ENCODE measurements at places on chromosomes 2 and 18.
A peak's percentile ranks its signal among the peaks of the same experiment; 100 is the strongest.

GRCh38 chr2:6654279-6654678 is 211.4 kb downstream of the CMPK2 start:
- DNase-seq: no peak

GRCh38 chr2:170143045-170143717 is 34.8 kb upstream of the MYO3B start:
- DNase-seq: no peak

DNA sequence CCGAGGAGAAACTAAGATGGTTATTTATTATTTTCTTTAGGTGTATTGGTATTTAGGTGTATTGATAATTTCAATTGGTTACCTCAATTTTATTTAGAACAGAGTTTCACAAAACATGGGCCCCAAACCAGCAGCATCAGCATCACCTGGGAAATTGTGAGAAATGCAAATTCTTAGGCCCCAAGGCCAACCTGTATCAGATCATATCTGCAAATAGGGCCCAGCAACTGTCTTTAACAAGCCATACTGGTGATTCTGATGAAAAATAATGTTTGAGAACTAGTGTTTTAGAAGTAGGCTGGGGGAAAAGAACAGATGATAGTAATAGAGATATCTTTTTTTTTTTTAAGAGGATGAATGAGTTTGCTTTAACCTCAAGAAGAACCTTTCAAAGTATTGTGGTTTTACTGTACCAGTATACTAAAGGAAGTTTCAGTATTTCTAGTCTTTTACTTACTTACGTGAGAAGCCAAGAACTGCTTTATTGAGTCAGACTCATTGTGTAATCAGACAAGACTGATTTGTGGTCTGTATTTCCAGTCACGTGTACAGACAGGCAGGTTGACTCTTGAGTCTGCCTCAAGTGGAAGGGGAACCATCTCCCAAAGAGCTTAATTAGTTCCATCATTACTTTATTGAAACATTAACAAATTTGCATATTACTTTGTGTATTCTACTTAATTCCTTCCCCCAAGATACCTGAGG is 60.4 kb upstream of the GAREM1 start:
- no peak for DNase-seq

DNA sequence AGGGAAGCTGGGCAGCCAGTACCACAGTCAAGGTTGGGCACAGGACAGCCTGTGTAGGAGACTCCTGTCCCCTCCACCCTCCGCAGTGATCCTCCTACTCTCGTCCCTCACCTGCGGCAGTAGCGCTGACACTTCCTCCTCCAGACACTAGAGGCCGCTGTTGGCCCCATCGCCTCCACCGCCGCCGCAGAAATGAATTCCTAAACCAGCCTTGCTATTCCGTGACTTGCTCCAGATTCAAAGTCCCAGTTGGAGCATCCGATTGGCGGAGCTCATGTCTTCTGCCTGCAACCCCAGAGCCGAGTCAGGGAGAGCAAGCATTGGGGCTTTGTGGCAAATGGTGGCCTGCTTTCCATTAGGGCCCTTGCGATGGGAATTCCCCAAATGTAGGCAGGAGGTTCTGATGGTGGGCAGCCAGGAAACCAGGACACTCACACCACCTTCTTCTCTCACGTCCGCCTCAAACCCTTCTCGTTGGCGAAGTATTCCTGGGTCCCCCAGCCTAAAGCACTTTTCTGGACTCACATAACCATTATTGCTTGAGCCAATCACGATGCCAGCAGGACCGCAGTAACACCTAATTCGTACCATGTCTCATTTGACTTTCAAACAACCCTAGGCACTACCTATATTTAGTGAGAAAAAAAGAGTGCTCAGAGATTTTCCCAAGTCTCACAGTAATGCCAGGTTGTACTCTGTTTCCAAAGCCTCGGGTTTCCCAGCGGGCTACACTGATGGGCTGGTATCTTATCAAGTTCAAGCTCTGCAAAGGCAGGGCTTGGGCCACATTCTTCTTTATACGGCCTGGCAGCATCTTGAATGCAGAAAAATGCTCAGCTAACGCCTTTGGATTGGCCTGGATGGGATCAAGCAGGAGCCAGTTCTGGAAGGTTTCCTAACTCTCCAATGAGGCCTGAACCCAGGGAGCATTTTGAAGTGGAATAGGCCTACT is 1.2 kb upstream of the DNAJB2 start:
- peak; percentile 69 for DNase-seq

DNA sequence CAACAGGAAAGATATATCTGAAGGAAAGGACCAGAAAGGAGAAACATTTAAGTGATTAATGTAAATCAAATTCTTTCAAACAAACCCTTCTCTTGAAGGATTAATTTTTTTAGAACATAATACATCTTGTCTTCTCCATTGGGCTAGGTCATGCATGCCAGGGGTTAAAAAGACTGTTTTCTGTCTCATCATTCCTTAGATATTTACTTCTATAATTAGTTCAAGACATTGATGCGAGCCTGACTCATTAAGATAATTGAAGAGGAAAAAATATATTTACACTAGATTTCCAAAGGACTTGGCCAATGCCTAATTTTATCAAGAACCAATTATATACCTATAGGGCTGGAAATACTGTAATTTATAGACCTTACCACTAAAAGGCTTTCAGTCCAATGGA is 166.6 kb upstream of the SETBP1 start:
- no peak for DNase-seq

DNA sequence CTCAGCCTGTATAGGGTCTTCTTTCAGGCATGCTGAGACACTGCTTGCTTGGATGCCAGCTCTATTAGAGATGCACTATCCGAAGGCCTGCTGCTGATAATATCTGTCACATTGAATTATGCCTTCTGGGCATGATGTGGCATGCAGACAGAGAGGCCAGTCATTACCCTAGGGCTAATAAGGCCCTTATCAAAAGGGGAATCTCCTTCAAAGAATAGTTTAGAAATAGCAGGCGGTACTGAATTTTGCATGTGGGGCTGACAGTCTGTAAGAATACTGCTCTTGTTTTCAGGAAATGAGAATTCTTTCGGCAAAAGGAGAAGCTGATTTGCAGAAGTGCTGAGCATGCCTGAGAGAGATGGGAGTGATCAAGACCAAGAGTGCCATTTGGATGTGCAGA is 13.1 kb upstream of the LHCGR start:
- peak; percentile 12 for DNase-seq

DNA sequence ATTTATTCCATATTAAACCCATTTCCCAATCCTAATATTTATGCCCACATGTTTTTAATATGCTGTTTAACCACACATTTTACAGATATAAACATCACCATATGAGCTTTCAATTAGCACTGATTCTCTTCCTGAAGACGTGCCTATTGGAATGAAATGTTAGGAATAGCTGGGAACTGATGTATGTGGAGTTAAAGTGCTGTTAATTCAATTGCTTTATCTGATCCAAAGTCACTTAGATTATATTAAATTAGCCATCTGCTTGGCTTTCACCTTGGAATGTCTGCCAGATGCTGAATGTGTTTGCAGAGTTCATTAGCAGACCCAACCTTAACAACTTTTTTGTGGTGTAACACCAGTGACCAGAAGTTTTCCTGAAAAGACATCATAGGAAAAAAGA is 942.9 kb upstream of the KLHL29 start:
- no peak for DNase-seq

GRCh38 chr2:96594691-96595152 is 43.4 kb downstream of the KANSL3 start:
- no peak for DNase-seq

DNA sequence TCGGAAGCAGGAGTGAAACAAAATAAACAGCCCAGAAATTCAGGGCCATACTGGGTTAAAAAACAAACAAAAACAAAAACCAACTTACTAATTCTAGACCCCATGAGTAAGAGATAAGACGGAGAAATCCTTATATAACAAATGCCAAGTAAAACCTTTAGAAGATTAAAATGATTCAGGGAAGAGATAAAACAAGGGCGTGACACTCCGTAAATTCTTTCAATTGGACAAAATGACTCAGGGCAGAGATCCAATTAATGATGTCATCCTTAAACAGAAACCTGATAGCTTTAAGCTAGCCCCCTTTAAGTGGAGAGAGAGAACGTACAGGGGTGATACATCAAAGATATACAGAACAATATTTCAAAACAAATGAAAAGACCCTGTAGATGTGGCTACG is 317.4 kb downstream of the NBAS start:
- DNase-seq: no peak

DNA sequence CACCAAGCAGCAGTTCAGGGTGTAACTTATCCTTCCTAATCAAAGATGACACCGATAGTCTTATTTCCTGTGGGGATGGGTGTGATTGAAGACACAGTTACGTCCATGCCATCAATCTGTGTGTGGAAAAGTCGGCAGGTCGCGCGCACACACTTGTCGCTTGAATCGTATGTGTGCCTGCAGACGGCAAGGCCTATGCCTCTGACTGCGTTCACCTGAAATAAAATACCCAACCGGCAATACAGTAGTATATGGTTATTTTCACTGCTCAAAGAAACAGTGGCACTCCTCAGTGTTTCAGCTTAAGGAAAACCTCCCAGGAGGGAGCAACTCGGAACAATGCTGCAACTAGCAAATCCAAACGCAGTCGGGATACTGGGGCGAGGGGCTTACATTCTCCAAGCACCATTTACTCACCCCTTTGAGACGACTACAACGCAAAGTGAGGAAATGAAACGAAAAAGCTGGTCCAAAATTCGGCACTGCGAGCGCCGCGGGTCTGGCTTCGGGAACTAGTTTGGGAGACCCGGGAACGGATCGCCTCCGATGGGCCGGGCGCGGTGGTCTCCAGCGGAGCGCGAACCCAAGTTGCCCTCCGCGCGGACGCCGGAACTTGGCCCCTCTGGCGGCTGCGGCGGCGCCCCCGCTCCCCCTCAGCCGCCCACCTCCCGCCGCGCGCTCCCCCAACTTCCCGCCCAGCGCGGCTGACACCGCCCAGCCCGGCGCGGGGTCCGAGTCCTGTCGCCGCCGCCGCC is 675 bp downstream of the PRKD3 start:
- no peak for DNase-seq

DNA sequence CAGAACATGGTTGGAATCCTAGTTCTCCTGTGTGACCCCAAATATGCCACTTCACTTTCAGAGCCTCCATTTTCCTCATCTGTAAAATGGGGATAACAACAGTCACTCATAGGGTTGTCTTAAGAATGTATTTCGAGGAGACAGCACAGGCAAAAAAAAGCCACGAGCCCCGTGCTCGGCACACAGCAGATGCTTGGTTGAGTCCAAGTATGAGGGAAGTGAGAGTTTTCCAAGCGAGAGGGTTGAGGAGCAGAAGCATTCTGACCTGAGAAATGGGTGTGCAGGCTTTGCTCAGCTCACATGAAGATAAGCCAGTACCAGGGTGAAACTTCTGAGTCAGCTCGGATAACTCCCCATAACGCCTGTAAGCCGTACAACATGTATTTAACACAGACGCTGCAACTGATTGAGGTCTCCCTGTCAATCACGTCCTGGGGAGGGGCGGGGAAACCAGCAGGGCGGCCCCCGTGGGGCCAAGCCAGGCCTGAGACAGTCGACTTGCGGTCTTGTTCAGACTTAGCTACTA is 23.0 kb upstream of the ODC1 start:
- DNase-seq: no peak

- no peak for DNase-seq
Observed at GRCh38 chr2:130898553-130898952, 61.8 kb downstream of the ARHGEF4 start.

DNA sequence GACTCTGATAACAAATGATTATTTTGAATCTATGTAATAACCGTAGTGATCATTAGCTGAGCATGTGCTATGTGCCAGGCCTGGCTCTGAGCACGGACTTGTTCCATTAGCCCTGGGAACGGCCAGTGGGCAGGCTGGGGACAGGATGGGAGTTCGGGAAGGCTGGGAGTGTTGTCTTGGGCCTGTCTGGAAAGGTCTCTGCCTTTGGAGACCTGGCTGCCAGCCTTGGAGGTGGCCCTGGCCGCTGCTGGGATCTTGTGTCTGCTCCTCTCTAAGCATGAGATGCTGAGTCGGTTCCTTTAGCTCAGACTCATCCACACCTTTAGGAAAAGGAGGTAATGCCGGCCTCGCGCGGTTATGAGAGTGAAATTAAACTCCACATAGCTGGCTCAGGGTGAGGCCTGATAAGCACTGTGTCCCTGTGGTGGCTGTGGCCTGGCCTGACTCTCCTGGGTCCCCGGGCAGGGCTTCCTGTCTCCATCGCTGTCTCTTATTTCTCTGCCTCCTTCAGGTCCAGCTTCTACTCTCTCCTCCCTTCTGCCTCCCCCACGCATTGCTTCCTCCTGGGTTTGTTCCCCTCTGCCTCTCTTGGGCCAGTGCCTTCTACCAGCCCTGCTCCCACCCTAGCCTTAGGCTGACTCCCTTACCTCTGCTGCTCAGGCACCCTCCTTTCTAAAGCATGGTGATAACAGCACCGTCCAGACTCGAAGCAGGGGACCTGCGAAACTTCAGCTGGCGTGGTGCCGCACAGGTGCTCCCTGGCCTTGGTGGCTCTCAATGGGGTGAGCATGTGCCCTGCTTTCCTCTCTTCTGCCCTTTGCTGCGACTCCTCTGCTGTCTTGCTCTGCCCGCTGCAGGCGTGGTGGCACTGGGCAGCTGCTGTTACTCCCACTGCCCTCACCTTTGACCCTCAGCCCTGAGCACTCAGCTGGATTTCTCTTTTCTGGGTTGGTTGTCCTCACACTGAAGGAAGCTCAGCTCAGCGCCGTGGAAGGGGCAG is 41.8 kb downstream of the NCK2 start:
- no peak for DNase-seq

GRCh38 chr2:79977792-79978191 is 326.8 kb downstream of the LRRTM1 start:
- no peak for DNase-seq

DNA sequence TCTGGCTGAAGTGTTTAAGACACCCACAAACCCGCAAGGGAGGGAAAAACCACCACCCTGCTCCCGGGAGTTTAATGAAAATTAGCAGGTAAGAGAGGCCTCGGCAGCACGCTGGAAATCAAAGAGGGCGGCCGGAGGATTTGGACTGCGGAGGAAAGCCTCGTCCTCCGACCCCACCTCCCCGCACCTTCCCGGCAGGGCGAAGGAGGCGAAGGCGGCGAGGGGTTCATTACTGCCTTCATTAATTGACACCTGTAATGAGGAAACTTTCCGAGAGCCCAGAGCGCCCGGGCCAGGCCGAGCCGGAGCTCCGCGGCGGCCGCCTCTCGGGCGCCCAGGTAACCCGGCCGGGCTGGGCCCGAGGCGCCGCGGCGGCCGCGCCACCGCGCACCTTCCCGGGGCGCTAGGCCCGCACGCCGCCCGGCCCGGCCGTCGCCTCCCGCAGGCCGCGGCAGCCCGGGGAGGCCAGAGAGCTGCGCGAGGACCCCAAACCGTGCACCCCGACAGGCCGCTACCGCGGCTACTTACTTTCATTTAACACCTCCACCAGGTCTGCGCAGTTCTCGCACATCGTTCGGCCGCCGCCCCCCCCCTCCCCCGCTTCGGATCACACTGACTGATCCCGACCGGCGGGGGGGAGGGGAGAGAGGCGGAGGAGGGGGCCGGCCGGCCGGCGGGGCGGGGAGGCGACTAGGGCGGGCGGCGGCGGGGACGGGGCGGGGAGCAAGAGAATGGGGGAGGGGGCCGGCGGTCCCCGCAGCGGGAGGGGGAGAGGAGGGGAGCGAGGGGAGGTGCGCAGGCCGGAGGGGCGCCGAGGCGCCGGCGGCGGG is 550 bp downstream of the USP34 start:
- peak; percentile 93 for DNase-seq

GRCh38 chr18:49167084-49167483 is 216.3 kb upstream of the SMAD7 start:
- no peak for DNase-seq

- no peak for DNase-seq
Observed at GRCh38 chr2:166067229-166067628, 60.6 kb downstream of the SCN1A start.

GRCh38 chr18:59380706-59381105 is 21.6 kb upstream of the LMAN1 start:
- no peak for DNase-seq

Measured in frontal cortex (tissue), 4 donors.